Testis (tissue), 5 donors: ENCODE measurements at places on chromosomes 5 and 9. TPM values are rescaled to one million over a fixed set of nuclear protein-coding genes. Genes with fewer than 3 reads are reported as not detected.

DNA sequence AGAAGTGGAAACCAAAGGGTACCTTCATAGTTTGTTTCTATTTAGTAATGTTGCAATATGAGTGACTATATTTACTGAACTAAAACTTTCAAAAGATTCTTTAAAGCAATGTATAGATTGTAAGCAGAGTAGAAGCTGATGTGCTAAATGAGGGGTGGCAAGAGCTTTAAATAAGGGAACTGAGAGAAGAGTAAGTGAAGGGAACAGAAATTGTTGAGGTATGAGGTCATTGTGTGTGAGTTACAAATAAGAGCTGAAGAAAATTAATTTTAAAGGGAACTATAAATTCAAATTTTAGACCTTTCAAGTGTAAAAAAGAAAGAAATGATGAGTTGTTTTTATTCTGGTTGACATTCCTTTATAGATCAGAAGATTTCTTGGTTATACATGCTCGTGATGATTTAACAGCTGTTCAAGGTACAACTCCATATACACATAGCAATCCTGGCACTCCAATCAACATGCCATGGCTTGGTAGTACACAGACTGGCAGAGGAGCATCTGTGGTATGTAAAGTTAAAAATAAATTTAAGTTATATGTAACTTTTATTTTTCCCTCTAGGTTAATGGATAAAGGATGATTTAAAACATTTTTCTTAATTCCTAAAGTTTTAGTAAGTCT lies 135.1 kb upstream of the TNFAIP8 start:
- DNase-seq, result no peak

GRCh38 chr5:107672211-107673038 lies 1.7 kb upstream of the EFNA5 start:
- peak; percentile 80 for DNase-seq

OCLN gene
- total RNA-seq, result 14.9 TPM

GRCh38 chr5:15334551-15335266 lies 165.3 kb upstream of the FBXL7 start:
- no peak for DNase-seq

- no peak for DNase-seq
Measured at GRCh38 chr9:35313916-35314315, 152.1 kb downstream of the UNC13B start.

GRCh38 chr5:167982-168660 lies 23.2 kb upstream of the LRRC14B start:
- no peak for DNase-seq

DNA sequence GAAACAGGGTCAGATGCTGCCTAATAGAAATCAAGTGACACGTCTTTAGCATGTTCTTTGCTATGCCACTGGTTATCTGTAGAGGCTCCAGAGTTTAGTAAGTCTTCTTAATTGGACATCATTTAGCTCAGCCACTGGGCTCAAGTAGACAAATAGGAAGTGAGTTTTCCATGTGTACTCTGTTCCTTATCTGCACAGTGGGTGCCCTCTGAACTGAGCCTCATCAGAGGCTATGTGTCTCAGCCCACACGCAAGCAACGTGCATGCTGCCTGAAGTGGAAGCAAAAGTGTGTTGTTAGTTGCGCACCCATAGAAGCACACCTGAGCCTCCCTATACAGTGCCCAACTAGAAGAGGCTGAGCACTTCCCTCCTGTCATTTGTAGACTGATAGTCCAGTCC lies 134.7 kb downstream of the SEMA5A start:
- no peak for DNase-seq

DNA sequence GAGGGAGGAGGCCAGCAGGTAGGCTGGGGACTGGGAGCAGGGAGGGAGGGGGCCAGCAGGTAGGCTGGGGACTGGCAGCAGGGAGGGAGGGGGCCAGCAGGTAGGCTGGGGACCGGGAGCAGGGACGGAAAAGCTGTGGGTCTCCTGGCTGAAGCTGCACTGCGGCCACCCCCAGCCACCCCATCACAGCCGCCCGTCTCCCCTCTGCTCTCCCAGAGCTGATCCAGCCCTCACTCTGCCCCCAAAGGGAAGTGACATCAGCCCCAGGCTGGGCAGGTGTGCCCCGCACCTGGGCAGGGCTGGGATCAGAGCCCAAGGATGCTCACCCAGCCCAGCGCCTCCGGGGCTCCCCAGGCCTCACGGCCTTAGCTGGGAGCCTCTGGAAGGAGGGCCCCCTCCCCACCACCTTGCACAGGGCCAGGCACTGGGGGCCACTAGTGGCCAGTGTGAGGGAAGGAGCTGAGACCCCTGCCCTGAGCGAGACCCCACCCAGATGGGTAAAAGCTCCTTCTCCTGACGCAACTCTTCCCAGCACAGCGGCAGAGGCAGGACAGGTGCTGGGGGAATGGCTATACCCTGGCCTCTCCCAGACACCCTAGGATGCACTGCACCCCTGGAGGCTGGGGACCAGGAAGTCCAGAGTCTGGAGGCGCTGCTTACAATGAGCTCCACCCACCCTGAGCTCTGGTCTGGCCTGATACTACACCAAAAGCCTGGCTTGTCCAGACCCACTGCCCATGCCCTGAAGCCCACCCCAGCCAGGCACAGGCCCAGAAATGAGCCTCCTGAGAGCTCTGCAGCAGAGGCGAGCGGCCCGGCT lies 11.6 kb downstream of the AGPAT2 start:
- no peak for DNase-seq

F2R gene
- total RNA-seq, result 29.9 TPM

C5orf58 gene
- total RNA-seq, result 72.7 TPM

GRCh38 chr9:131418143-131419025 lies 24.5 kb downstream of the PRRC2B start:
- peak; percentile 44 for DNase-seq

GRCh38 chr5:124337996-124338395 lies 408.4 kb downstream of the ZNF608 start:
- no peak for DNase-seq

DNA sequence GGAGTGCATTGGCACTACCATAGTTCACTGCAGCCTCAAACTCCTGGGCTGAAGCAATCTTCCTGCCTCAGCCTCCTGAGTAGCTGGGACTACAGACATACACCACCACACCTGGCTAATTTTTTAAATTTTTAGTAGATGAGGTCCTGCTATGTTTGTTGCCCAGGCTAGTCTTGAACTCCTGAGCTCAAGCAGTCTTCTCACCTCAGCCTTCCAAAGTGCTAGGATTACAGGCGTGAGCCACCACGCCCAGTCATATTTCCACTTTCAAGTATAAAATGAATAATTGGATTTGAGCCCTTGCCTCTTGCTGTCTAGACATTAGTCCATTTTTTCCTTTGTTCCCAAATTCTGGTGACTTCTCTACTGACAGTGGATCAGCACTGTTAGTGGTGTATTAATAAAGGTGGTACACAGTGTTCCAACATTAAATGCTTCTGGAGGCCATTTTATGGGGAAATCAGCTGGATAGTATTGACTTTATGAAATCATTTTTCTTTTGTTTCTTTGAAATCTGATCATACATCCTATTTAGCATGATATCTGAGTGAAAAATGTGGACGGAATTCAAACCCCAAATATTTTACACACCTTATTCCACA lies 15.9 kb downstream of the ATP6V0E1 start:
- DNase-seq, result no peak

CXCL14 gene
- 1.8 TPM for total RNA-seq

DNA sequence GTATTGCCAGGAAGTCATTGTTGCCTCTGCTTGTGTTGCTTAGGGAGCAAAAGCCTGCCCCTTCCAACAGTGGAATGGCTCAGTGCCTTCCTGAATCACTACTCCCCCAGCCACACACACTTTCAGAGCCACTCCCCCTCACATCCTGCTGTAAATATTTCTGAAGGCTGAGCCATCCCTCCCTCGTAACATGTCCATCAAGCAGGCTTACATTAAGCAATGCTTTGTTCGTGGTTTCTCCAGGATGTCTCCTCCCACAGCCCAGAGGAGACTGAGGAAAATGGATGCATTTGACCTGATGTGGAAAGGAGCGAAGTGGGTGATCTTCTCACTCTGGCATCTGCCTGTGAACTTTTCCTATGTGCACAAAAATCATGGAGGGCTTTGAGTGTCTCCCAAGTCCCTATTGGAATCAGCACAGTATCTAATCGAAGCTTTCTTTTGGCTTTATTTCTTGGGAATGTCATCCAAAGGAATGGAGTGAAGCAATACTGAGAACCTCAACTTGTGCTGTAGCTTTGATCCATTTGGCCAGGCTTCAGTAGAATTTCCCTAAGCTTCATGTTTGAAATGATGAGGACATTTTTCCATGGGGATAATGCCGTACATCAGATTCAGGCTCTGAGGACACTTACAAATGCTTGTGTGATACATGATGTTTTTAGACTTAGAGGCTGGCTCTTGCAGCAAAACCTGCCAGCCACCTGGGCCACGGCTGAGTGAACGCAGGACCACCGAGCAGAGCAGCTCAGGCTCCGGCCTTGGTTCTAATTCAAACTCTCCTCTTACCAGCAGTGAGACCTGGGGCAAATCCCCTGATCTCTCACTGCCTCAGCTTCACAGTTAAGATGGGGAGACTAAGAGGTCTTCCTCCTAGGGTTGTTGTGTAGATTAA lies 389.1 kb downstream of the ENC1 start:
- DNase-seq, result peak; percentile 47

S100Z gene
- 0.71 TPM for total RNA-seq

HACD4 gene
- total RNA-seq, result 2.8 TPM

- no peak for DNase-seq
Measured at GRCh38 chr9:90064248-90064647, 459.4 kb downstream of the GADD45G start.

DNA sequence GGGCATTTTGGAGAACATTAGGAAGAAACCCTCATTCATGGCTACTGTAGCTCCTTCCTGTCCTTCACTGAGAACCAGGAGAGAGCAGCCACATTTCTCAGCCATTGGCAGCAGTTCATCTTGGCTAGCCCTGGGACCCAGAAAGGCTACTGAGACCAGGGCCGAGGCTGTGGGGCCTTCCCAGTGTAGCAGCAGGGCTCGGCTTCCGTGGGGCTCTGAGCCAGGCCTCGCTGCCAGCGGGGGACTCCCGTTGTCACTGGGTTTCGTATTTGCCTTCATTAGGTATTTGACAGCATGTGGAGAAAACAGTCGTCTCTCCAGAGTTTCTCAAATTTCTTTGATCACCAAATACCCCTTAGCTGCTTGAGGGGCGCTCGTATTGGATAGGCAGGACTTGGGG lies 37.3 kb upstream of the PRDM12 start:
- no peak for DNase-seq

DNA sequence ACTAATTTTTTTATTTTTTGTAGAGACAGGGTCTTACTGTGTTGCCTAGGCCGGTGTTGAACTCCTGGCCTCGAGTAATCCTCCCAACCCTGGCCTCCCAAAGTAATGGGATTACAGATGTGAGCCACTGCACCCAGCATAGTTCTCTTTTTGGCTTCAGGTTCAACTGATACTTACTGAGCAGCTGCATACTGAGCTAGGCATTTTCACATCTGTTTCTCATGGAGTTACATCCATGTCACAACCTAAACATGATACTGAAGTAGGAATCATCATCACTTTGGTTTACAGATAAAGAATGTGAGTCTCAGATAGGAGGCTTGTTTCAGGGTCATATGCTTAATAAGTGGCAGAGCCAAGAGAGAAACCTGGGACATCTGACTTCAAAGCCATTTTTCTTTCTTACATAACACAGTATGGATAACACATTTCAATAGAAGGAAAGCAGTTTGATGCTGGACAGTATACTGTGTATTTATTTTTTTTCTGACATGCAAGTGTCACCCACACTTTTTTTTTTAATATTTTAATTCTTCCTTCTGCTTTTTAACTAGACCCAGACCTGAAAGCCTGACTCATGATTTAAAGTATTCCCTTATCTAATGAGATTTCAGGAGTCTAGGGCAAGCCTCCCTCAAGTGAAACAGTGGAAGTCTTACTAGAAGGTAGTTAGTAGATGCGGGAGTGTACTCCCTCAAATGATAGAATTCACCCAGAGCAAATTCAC lies 90.8 kb downstream of the HACD4 start:
- no peak for DNase-seq

ISL1 gene
- total RNA-seq, result 4.5 TPM

DNA sequence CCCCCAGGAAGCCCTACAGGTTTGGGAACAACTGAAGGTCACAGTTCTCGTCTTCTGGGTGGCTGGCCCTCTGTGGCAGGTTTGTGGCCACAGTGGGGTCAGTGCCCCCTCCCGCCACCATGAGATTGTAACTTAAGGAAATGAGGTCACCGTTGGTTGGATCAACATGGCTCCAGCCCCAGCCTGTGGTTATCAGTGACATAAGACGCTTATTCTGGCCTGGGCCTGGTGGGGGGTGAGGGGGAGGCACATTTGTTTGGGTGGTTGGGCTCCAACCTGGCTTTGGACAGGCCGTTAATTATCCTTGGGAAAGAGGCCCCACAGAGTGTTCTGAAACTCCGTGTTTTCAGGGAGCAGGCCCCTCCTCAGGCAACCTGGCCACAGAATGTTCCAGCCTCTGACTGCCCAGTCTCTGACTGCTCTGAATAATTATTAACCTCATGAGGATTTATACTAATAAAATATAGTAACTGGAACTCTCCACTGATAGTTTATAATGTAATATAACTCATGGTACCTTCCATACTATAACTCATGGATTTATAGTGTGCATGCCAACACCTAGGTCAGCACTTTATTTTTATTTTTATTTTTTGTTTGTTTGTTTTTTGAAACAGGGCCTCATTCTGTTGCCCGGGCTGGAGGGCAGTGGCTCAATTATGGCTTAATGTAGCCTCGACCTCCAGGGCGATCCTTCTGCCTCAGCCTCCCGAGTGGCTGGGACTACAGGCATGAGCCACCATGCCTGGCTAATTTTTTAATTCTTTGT lies 58.0 kb upstream of the RPL26L1 start:
- DNase-seq, result peak; percentile 76

CCNI2 gene
- 4.5 TPM for total RNA-seq

GRCh38 chr9:95605816-95606488 lies 89.2 kb upstream of the PTCH1 start:
- DNase-seq, result no peak

DNA sequence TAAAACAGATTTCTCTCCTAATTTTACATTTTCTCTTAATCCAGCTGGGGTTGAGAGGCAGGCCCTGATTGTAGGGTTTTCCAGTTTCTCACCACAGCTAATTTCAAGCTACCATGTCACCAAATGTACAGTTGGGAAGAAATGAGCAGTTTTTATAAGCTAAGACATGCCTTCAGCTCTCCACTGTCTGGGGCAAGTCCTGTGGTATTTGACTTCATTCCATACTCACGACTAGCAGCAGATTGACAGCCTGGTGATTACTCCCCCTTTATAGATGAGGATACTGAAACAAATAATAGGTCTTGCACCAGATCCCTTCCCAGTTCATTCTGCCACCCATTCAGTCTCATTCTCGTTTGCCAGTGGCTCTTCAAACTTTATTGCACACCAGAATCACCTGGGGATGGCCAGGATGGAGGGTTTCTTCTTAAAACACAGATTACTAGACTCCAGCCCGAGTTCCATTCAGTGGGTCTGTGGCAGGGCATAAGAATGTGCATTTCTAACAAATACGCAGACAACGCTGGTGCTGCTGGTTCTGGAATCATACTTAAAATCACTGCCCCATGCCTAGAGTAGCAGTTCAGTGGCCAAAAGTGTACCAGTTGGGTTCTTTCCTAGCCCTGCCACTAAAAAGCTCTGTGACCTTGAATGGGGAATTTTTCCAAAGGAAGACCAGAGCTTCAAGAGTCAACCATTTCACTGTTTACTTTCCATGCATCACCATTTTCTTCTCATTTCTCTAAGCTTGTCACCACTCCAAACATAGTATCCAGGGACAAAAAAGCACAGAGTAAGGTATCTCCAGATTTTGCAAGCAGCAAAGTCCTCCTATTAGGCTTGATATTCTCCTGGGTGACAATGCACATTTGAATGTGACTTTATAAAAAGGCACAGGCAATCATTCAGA lies 64.3 kb downstream of the CSNK1A1 start:
- DNase-seq, result no peak
